ENCODE measurements at places on chromosomes 16 and 17. TPM values are rescaled to one million over a fixed set of nuclear protein-coding genes. Genes with fewer than 3 reads are reported as not detected.
A peak's percentile ranks its signal among the peaks of the same experiment; 100 is the strongest.

DNA sequence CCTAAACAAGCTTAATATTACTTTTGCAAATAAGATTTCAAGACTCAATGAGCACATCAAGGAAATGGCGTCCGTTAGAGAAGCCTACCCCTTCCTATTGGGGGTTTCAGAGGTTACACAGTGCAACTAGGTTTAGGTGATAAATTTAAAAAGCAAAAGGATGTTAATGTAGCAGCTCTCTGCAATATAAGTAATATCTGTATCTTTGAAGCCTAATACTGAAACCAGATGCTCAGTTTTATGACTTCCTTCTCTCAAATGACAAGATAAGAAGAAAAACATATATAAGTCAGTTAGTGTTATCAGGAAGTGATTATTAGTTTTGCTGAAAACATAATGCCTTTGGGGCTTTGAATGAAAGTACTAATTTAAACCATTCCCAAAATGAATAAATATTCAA is 54.3 kb upstream of the MED13 start:
- no peak for DNase-seq

DNA sequence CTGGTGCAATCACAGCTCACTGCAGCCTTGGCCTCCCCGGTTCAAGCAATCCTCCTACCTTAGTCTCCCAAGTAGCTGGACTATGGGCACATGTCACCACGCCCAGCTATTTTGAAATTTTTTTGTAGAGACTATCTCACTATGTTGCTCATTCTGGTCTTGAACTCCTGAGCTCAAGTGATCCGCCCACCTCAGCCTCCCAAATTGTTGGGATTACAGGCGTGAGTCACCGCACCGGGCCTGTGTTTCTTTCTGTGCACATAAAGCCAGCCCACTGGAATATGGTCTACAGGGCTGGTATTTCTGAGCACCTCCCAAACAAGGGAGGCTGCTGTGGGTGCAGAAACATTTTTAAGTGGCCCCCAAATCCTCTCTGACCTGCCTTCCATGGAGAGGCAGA is 8.4 kb downstream of the TMEM95 start:
- no peak for DNase-seq

DNA sequence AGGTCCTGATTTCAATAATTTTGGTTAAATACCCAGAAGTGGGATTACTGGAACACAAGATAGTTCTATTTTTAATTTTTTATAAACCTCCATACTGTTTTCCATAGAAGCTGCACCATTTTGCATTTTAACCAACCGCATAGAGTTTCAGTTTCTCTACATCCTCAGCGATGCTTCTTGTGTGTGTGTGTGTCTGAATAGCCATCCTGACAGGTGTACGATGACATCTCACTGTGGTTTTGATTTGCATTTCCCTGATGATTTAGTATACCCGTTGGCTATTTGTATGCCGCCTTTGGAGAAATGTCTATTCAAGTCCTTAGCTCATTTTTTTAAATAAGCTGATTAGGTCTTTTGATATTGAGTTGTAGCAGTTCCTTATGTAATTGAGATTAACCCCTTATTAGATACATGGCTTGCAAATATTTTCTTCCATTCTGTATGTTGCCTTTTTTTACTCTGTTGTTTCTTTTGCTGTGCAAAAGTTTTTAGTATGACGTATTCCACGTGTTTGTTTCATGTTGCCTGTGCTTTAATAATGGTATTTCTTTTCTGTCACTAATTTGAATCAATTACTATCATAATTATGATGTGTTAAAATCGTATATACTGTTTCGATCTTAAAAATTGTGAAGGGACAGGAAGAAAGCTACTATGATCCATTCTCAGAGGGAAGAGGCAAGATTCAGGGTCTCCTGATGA is 227.2 kb upstream of the MON1B start:
- DNase-seq, result no peak

DNA sequence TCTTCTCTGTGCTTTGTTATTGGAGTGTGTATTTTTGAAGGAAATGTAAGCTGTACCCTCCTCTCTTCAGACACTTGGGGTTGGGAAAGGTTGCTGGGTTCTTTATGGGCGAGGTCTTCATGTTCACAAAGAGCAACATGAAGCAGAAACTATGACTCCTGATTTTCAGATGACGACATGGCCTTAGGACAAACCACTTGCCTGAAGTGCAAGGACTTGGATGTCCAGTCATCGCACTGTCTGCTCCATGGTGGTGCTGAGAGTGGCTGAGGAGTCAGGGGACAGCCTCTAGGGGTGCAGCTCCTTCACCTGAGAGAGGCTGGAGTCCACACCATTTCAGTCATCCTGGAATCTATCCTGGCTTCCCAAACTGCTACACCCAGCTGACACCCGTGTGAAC is 183.9 kb upstream of the CDH5 start:
- no peak for DNase-seq

- DNase-seq, result no peak
Observed at GRCh38 chr16:30523768-30524574, 2.4 kb downstream of the ZNF768 start.

DNA sequence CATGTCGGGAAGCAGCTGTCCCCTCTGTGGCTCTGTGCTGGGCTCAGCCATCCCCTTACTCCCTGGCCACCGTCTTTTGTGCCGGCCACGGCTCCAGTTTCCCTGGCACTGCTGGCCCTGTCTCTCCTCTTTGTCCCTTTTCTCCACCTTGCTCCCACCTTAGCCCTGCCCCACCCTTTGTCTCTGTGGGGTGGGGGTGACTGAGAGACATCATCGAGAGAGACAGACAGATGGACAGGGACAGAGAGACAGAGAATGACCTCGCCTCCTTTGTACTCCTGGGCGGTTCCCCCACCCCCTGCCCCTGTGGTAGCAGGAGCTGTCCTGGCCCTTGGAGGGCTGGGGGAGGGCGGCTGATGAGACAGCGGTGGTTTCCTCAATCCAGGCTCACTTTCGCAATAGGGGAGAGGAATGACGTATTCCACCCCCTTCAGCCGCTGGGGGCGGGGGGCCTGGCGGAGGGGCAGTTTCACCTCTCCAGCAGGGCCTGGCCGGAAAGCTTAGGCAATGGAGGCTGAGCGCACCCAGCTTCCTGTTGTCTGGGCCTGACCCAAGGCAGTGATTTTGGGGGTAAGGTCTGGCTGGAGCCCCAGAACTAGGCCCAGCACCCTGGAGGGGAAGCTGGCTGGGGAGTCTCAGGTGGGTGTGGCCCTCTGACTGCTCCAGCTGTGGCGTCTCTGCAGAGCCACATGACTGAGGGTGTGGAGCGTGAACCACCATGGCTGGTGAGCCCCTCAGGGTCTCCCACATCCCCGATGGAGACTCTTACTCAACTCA is 7.3 kb downstream of the FMNL1 start:
- DNase-seq, result peak; percentile 87

- DNase-seq, result peak; percentile 64
Observed at GRCh38 chr16:29811896-29812665, at the start of gene PRRT2. Gene PRRT2, plus strand, starts transcription at chr16:29812193. Its CDS starts 862 bp downstream, at chr16:29813055.

GRCh38 chr16:69793526-69793925 is 31.4 kb downstream of the WWP2 start:
- no peak for DNase-seq

The KRTAP1-5 gene
- not detected for total RNA-seq

The CLDN7 gene
- total RNA-seq, result 965 TPM
